Activated gamma-delta T cell (primary cell): ENCODE measurements at places on chromosomes 1 and 21.

- DNase-seq: no peak
Measured at GRCh38 chr1:170555370-170555769, 23.4 kb downstream of the GORAB start.

GRCh38 chr1:19680644-19681043 is 16.0 kb downstream of the HTR6 start:
- no peak for DNase-seq

GRCh38 chr1:9861360-9861759 is 37.6 kb upstream of the CLSTN1 start:
- no peak for DNase-seq

DNA sequence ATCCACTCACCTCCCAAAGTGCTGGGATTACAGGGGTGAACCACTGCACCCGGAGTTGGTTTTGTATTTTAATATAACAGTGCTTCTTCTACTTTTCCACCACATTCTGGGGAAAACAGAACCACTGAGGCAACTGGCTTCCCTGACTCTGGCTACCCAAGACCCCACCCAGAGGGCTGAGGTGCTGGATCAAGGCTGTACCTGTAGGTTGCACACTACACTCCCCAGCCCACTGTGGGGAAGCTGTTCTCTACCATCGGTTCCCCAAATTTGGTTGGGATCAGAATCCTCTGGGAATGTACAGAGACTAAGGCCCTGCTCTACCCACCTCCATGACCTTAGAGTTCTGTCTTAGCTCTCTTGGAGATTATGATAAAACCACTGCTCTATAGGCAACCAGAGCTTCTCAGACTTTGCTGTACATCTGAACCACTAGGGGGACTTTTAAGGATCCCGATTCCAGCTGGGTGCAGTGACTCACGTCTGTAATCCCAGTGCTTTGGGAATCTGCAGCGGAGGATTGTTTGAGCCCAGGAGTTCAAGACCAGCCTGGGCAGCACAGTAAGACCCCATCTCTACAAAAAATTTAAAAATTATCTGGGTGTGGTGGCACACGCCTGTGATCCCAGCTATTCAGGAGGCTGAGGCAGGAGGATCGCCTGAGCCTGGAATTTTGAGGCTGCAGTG is 51.6 kb downstream of the GNG4 start:
- no peak for DNase-seq

GRCh38 chr1:66243548-66244130 is 290.3 kb upstream of the SGIP1 start:
- DNase-seq: no peak
